NCI-H187 treated with DMSO at 0.1 percent for 48 hours (cell line): ENCODE measurements at places on chromosomes 6 and 20.

- no peak for DNase-seq
Observed at GRCh38 chr6:16057446-16057845, 71.4 kb upstream of the MYLIP start.

DNA sequence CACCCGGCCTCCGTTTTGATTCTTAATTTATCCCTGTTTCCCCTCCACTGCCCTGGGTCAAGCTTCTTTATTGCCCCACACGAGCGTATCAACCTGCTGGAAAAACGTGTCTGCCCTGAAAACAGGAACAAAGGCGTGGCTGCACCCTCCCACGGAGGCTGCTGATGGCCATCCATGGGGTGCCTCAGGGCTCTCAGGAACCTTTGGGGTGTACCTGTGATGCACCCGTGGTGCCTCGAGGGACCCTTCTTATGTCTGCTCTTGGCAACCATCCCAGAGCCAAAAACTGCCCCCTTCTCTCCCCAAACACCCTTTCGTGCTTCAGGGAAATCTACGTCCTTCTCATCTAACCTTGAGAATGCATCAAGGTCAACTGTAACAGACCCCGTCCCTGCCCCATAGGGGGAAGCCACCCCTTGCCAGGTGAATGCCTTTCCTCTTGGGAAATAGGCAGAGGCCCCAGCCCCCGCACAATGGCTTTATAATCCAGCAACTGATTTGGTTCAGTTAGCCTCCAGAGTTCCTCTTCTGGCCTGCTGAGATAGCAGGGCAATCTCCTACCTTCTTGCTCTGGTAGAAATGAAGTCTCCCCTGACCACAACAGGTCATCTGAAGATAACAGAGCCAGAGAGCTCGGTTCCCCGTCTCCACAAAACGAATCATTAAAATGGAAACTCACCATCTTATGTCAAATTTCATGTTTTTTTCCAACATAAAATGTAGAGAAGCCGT lies 29.4 kb downstream of the PSMG4 start:
- DNase-seq: no peak

DNA sequence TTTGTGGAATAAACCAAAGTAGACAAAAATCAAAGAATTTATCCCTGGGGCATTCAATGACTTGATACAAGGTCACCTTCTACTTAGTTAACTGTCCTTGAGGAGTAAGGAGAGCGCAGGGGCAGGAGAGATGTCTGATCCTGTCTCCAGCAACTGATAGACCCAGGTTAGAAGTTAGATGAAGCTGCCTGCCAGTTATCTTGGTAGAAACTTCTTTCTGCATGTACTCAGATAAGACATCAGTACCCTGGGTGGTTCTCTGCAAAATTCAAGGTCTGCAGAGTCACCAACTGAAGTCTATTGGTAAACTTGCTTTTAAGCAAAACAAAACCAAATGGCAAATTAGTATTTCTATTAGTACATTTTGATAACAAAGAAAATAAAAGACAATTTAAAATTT lies 2.7 kb downstream of the SGK1 start:
- DNase-seq: no peak

DNA sequence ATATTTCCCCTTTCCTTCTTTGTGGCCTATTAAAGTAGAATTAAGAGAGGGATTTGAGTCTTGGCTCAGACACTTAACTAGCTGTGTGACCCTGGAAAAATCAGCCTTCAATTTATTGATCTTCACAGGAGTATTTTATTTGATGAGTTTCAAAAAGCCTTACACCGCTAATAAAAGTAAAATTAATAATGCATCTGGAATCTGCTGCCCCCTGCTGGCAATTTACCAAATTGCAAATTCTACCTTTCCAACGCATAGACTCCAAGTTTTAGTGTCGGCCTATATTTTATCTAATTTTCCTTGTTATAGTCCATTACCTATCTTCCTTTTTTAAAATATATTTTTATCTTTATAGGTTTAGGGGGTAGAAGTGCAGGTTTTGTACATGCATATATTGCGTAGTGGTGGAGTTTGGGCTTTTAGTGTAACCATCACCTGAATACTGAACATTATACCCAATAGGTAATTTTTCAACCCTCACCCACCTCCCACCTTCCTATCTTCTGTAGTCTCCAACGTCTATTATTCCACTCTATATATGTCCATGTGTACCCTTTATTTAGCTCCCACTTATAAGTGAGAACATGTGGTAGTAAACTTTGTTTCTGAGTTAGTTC lies 46.3 kb downstream of the GOPC start:
- DNase-seq: no peak

- no peak for DNase-seq
Observed at GRCh38 chr20:24698706-24699206, 229.3 kb downstream of the SYNDIG1 start.

- no peak for DNase-seq
Observed at GRCh38 chr6:149961728-149962425, 1.9 kb upstream of the ULBP1 start.

GRCh38 chr6:117157448-117157847 lies 107.9 kb upstream of the VGLL2 start:
- DNase-seq: no peak

GRCh38 chr6:36779227-36779626 lies 60.0 kb downstream of the CPNE5 start:
- no peak for DNase-seq

GRCh38 chr20:59268870-59269269 lies 31.5 kb upstream of the EDN3 start:
- DNase-seq: no peak
